ENCODE measurements at places on chromosomes 2 and 18.
A peak's percentile ranks its signal among the peaks of the same experiment; 100 is the strongest.

- DNase-seq: peak; percentile 42
These were observed 15.7 kb upstream of the TEX51 start for GRCh38 chr2:126882736-126883665.

DNA sequence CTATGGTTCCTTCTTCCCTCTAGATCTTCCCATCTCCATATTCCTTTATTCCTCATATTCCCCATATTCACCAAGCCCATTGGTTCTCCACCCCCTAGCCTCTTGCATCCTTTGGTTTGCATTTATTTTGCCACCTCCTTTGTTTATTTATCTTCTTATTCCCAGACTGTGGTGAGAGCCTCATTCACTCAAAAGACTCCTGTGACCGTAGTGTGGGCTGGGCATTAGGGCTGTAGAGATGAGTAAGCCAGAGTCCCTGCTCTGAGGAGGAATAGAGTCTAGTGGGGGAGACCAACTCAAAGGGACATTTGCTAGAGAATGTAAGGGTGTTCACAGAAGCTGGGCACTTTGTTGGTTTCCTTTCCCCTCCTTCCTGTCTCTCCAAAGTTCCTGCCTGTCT lies 8.3 kb downstream of the ATG16L1 start:
- DNase-seq: no peak

DNA sequence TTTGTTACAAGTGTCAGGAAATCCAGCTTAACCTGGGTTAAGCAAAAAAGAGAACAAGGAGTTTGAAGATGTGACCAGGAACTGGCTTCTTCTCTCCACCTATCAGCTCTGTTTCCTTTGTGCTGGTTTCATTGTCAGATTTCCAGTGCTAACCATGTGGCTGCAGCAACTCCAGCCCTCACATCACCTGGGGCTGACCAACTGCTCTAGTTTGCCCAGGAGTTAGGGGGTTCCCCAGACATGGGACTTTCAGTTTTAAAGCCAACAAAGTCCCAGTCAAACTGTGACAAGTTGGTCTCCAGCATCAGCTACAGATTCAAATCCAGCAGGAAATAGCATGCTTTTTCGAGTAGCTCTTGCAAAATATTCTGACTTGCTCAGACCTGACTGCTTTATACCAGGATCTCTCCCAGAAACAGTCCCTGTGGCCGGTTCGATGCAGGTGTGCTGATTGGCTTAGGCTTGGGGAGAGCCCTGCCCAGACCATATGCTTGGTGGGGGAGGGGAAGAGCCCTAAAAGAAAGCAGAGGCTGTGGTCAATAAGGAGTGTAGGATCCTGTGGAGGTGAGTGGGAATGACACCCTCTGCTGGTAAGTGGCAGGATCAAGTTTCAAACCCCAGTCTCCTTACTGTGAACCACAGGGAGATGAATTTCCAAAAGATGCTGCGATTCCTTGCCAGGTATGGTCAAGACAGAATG lies 49.5 kb downstream of the KCNE4 start:
- DNase-seq: no peak

GRCh38 chr2:137865954-137866540 lies 98.2 kb upstream of the HNMT start:
- DNase-seq: peak; percentile 71

DNA sequence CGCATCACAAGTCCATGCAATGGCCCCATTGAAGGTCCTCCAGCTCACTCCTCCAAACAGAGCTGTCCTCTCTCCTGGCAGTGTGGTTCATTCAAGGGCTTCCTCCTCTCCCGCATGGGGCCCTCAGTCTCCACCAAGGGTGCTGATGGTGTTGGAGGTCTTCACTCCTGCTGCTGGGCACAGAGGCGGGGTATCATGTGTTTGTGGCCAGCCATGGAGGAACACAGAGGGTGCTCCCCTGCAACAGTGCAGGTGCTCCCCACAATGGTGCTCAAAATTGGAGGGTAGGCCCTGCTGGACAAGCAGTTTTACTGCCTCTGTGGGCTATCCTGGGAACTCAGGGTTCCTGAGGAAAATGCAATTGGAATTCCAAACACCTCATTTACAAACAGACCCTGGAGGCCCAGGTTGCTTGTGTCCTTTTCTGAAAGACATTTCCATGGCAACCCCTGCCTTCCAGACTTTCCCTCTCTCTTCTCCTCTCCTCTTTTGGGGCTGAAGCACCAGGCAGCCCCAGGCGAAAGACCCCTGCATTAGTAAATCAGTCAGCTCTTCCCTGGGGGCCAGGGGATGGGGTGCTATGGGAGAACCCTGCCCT lies 256.0 kb downstream of the HAUS1 start:
- no peak for DNase-seq

Measured in activated CD8-positive, alpha-beta memory T cell treated with anti-CD3 and anti-CD28 coated beads for 24 hours (primary cell).